HepG2 (cell line): ENCODE measurements at places on chromosomes 1 and 21. TPM values are rescaled to one million over a fixed set of nuclear protein-coding genes. Genes with fewer than 3 reads are reported as not detected.
A peak's percentile ranks its signal among the peaks of the same experiment; 100 is the strongest.

- no peaks in the 10 kb centered on the region for H3K4me1 ChIP-seq
- no peak overlapping the region for H3K27ac ChIP-seq
- H3K4me3 ChIP-seq: no peak overlapping the region
- H3K27me3 ChIP-seq: no peaks in the 10 kb centered on the region
These were observed 15.5 kb upstream of the PDC start for GRCh38 chr1:186476264-186477040.

The ADIPOR1 gene
- total RNA-seq: 55.7 and 60.0 TPM in 2 replicates

The TSPEAR gene
- total RNA-seq: 0.07 and 0.18 TPM in 2 replicates

DNA sequence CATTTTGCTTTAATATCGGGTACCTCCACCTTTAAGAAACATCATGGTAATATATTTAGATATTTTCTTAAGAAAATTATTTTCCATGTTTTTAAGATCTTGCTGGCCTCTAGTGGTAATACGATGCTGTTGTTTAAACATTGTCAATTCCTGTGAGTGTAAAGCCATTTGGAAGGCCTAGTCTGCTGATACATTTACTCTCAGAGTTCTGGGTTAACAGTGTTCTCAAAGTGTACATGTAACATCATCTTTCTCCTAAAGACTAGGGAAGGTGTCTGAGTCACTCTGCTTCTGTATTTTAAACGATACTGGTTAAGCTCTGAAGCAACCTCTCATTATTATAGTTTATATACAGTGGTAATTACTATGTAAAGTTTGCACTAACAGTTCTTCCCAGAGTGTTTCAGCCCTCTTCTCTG lies 189.1 kb downstream of the RASAL2 start:
- H3K27me3 ChIP-seq: no peaks in the 10 kb centered on the region
- DNase-seq: peak; percentile 25
- H3K36me3 ChIP-seq: no peaks in the 10 kb centered on the region
- H3K27ac ChIP-seq: no peak overlapping the region
- H3K4me3 ChIP-seq: no peak overlapping the region
- H3K4me1 ChIP-seq: peaks cover 7% of the 10 kb centered on the region; the same call in 1 of the 2 replicates

The ROR1 gene
- 1.6 and 2.3 TPM in 2 replicates for total RNA-seq

The BGLAP gene
- total RNA-seq: 0.62 TPM in 1 of 2 replicates, not detected in the other

The TMEM240 gene
- not detected in 2 replicates for total RNA-seq

The HNRNPU gene
- 508 and 657 TPM in 2 replicates for total RNA-seq

DNA sequence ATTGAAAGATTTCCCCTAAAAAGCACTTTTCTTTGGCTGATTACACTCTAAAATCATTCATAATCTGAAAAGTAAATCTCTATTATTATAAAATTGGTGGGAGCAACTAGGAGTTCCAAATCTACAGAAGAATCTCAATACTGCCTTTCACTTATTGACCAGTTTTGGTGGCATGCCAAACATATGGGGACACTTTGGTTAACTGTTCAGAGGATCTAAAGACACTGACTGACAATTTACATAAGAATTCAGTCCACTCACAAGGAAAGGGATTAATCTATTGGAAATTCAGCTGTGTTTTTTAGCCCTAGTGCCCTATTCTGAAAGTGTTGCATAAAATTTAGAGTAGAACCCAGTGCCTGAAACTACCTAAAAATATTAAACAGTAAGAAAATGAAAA lies 113.6 kb downstream of the LRRC40 start:
- H3K36me3 ChIP-seq: no peaks in the 10 kb centered on the region
- no peaks in the 10 kb centered on the region for H3K27me3 ChIP-seq
- no peak for DNase-seq
- H3K4me3 ChIP-seq: no peak overlapping the region
- H3K27ac ChIP-seq: no peak overlapping the region

The USP1 gene
- 64.6 and 91.7 TPM in 2 replicates for total RNA-seq

- no peak overlapping the region for H3K27ac ChIP-seq
- H3K36me3 ChIP-seq: no peaks in the 10 kb centered on the region
- H3K4me1 ChIP-seq: no peaks in the 10 kb centered on the region
- H3K4me3 ChIP-seq: no peak overlapping the region
These were observed 123.5 kb upstream of the MAGI3 start for GRCh38 chr1:113266788-113267187.

DNA sequence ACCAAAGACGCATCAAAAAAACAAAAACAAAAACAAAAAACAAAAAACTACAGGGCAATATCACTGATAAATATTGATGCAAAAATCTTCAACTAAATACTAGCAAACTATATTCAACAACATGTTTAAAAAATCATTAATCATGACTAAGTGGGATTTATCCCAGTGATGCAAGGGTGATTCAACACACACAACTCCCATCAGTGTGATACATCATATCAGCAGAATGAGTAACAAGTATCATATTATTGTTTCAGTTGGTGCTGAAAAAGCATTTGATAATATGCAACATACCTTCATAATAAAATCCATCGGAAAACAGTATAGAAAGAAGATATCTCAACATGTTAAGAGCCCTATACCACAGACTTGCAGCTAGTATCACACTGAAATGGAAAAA lies 953.0 kb downstream of the AMY1C start:
- no peak overlapping the region for H3K27ac ChIP-seq
- no peaks in the 10 kb centered on the region for H3K36me3 ChIP-seq
- DNase-seq: no peak
- H3K4me1 ChIP-seq: no peaks in the 10 kb centered on the region
- no peaks in the 10 kb centered on the region; the same call in 1 of the 2 replicates for H3K27me3 ChIP-seq

DNA sequence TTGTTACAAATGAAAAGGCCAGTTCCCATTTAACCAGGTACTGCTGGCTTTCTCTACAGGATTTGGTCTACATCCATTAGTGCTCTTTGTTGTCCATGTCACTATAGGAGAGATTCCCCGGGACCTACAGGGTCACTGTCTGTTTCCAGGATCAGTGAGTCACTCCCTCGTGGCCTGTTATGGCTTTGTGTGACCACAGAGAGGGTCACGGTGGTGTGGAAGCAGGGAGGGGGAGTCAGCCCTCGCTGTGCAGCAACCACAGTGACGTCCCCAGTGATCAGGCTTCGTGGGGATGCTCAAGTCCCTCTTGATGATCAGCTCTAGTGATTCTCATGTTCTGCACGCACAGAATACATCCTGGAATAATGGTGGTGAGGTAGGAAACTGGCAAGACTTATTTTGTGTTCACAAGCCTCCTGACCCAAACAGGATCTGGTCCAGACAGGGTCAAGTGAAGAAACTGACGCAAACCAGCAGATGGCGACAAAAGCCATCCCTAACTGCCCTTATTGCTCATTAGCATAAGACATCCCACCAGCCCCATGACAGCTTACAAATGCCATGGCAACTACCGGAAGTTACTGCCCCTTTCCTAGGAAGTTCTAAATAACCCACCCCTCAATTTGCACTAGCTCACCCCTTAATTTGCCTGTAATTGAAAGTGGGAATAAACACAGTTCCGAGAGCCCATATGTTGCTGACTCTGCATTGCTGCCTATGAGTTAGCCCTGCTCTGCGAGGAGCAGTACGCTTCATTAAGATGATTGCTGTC lies 98.5 kb downstream of the DISC1 start:
- H3K27me3 ChIP-seq: no peaks in the 10 kb centered on the region
- H3K4me3 ChIP-seq: no peak overlapping the region
- 0 out of 2 replicates have a peak, but pooled peaks cover 6% of the 10 kb centered on the region for H3K4me1 ChIP-seq
- H3K27ac ChIP-seq: no peak overlapping the region
- no peaks in the 10 kb centered on the region; the same call in 2 of the 3 replicates for H3K36me3 ChIP-seq

- no peaks in the 10 kb centered on the region for H3K27me3 ChIP-seq
- H3K27ac ChIP-seq: no peak overlapping the region
- no peaks in the 10 kb centered on the region for H3K36me3 ChIP-seq
- no peak overlapping the region for H3K4me3 ChIP-seq
- DNase-seq: no peak
- H3K4me1 ChIP-seq: no peaks in the 10 kb centered on the region
These were observed 1095.3 kb downstream of the TTLL7 start for GRCh38 chr1:82903626-82904025.

The SDC3 gene
- total RNA-seq: 0.18 and 0.49 TPM in 2 replicates

GRCh38 chr1:93588206-93588605 lies 93.4 kb downstream of the BCAR3 start:
- H3K4me3 ChIP-seq: no peak overlapping the region
- peaks cover 50% of the 10 kb centered on the region for H3K4me1 ChIP-seq
- H3K36me3 ChIP-seq: peaks cover 33% of the 10 kb centered on the region; the same call in 1 of the 3 replicates
- no peaks in the 10 kb centered on the region; the same call in 2 of the 3 replicates for H3K27me3 ChIP-seq
- H3K27ac ChIP-seq: no peak overlapping the region
- DNase-seq: no peak

The PLEKHA6 gene
- total RNA-seq: 10.8 and 11.4 TPM in 2 replicates

DNA sequence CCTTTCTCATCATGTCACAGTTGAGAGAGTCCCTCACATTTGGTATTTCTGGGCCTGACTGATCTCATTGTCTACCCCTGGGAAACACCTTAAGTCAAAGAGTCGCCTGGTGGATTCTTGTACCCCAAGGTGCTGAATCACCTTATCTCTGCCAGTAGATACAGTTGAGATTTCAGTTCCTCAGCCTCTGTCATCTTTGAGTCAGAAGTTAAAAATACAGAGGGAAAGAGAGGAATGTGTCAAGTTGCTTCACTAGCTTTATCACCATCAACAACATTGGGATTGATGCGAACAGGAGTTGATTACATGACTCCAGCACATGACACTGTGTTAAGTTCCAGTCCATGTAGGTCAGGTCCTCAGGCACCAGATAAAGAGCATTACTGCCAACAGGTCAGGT lies 513.0 kb downstream of the NUF2 start:
- H3K27ac ChIP-seq: no peak overlapping the region
- no peaks in the 10 kb centered on the region for H3K27me3 ChIP-seq
- H3K4me1 ChIP-seq: no peaks in the 10 kb centered on the region
- no peak overlapping the region for H3K4me3 ChIP-seq
- DNase-seq: no peak
- H3K36me3 ChIP-seq: no peaks in the 10 kb centered on the region

GRCh38 chr1:3963554-3963953 lies 63.5 kb upstream of the C1orf174 start:
- peak; percentile 13 for DNase-seq
- no peak overlapping the region for H3K4me3 ChIP-seq
- no peaks in the 10 kb centered on the region for H3K36me3 ChIP-seq
- H3K4me1 ChIP-seq: peaks cover 12% of the 10 kb centered on the region
- no peak overlapping the region for H3K27ac ChIP-seq

The MX2 gene
- total RNA-seq: 35.7 and 46.9 TPM in 2 replicates

The RGSL1 gene
- total RNA-seq: not detected in 2 replicates

GRCh38 chr21:45742247-45742646 lies 98.7 kb downstream of the PCBP3 start:
- no peak for DNase-seq
- no peaks in the 10 kb centered on the region for H3K36me3 ChIP-seq
- H3K27me3 ChIP-seq: no peaks in the 10 kb centered on the region

DNA sequence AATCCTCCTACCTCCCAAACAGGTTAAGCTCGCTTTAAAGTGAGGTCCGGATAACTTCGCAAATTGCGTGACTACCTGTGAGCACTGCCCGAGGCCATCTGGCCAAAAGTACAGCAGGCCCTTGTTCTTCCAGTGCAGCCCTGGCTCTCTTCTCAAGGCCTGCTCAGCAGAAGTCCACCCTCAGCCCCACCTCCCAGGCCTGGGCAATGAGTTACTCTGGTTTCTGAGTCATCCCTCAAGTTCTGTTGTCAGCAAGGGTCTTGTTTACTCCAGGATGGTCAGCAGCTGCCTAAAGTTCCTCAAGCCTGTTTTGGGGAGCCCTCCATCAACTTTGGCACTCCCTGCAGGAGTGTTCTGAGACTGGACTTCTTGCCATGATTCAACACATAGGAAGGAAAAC lies 101.7 kb downstream of the BCAR3 start:
- peak overlapping the region; percentile 50 for H3K27ac ChIP-seq
- H3K4me3 ChIP-seq: no peak overlapping the region

GRCh38 chr1:21262293-21263051 lies 27.8 kb downstream of the ECE1 start:
- no peaks in the 10 kb centered on the region for H3K27me3 ChIP-seq
- 0 out of 3 replicates have a peak, but pooled peaks cover 9% of the 10 kb centered on the region for H3K36me3 ChIP-seq
- peaks cover 53% of the 10 kb centered on the region for H3K4me1 ChIP-seq

The GBP6 gene
- total RNA-seq: not detected in 2 replicates

The DIRAS3 gene
- not detected in 2 replicates for total RNA-seq

The KCND3 gene
- not detected in 2 replicates for total RNA-seq

The ZNF683 gene
- total RNA-seq: not detected in 2 replicates

DNA sequence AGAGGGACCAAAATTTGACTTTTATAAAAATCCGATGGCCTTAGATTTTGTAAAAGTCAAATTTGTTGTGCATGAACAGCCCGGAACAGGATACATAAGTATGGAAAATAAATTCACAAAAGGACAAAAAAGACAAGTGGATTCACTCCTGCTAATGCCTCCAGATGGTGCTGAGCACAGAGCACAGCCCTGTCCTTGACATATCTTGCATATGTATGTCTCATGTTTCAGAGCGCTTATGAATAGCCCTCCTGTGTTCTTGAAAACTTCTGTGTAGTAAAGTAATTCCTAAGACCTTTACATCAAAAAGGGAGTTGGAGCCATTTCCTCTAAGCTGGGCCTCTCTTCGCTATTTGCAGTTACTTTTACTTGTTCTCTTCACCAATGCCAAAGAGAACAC lies 110.7 kb upstream of the RAB3GAP2 start:
- no peaks in the 10 kb centered on the region for H3K27me3 ChIP-seq
- no peaks in the 10 kb centered on the region for H3K36me3 ChIP-seq
- DNase-seq: no peak
- peaks cover 10% of the 10 kb centered on the region for H3K4me1 ChIP-seq

DNA sequence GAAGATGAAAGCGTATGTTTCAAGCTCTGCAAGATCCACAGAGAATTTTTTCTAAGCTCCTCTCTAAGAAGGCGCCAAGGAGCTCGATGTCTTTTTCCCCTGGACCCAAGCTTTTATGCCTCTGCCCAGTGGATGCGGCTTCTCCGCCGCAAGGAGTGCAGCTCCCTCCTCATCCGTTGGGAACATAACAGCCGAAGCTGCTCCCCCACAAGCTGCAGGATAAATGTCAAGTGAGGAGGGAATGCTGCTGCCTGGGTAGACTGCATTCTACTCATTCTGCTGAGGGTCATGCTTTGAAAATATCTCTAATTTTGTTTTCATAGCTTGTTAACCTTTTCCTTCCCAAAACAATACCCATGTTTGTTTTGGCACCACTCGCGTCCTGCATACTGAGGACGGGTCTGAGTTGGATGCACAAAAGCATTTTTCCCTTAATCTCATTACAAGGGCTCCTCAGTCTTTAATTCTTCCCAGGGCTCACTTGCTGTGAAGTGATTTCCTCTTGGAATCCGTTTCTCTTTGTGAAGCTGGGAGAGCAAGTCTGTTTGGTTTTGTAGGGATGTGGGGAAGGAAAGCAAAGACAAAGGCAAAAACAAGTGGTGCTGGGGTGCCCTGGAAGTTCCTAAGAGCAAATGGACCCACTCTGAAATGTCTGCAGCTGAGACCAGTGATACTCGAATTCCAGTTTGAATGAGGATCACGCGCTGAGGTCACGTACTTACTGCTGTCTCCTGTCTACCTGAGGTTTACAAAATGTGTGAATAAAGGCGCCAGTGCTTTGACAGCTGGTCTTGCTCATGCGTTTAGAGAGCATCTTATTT lies 134.0 kb upstream of the IRF2BP2 start:
- DNase-seq: no peak
- H3K27me3 ChIP-seq: no peaks in the 10 kb centered on the region
- H3K4me3 ChIP-seq: no peak overlapping the region

The TMPRSS2 gene
- 0.86 and 1.8 TPM in 2 replicates for total RNA-seq

- no peak for DNase-seq
- H3K27ac ChIP-seq: no peak overlapping the region
- no peaks in the 10 kb centered on the region for H3K36me3 ChIP-seq
- peaks cover 40% of the 10 kb centered on the region for H3K4me1 ChIP-seq
- H3K27me3 ChIP-seq: peaks cover 2% of the 10 kb centered on the region; the same call in 1 of the 2 replicates
These were observed 52.0 kb downstream of the PRDM16 start for GRCh38 chr1:3120994-3121393.

The REN gene
- total RNA-seq: not detected in 2 replicates

- H3K36me3 ChIP-seq: peaks cover 59% of the 10 kb centered on the region
- no peak for DNase-seq
- H3K4me1 ChIP-seq: peaks cover 14% of the 10 kb centered on the region
- no peak overlapping the region for H3K27ac ChIP-seq
- H3K4me3 ChIP-seq: no peak overlapping the region
- H3K27me3 ChIP-seq: no peaks in the 10 kb centered on the region
These were observed 4.0 kb downstream of the POLR3C start for GRCh38 chr1:145827966-145828365.
